ENCODE measurements at places on chromosomes 11 and 22. TPM values are rescaled to one million over a fixed set of nuclear protein-coding genes. Genes with fewer than 3 reads are reported as not detected.

CLMP gene
- 6.0 TPM for total RNA-seq

CNTN5 gene
- total RNA-seq, result not detected

TPBGL gene
- total RNA-seq, result not detected

IGLL1 gene
- not detected for total RNA-seq

ROM1 gene
- 3.1 TPM for total RNA-seq

CD3D gene
- 5.1 TPM for total RNA-seq

MTCH2 gene
- total RNA-seq, result 29.4 TPM

VPS26B gene
- 33.3 TPM for total RNA-seq

DDT gene
- 137 TPM for total RNA-seq

CHRM4 gene
- total RNA-seq, result not detected

OR2AG1 gene
- total RNA-seq, result not detected

- DNase-seq, result no peak
- H3K27ac ChIP-seq, result peak overlapping the region; percentile 71
- H3K36me3 ChIP-seq, result no peaks in the 10 kb centered on the region
Measured at GRCh38 chr11:59216641-59217564, 4.2 kb upstream of the MPEG1 start.

DNA sequence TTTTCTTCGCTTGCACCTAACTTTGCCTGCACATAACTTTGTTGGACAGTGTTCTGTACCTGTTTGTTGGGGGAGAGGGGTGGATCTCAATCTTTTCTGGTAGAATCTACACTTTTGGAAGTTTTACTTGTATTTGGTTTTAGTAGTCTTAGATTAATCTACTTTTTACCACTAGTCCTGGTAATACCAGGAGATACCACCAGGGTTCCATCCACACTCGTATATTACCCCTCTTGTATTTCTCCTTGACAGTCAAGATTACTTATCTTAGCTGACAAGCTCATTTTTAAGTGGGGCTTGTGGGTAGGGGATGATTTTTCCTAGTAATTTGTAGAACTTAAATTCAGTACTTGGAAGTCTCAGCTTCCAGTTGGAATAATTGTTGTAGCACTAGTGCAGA lies 37.3 kb upstream of the TECTA start:
- H3K27ac ChIP-seq, result no peak overlapping the region
- no peaks in the 10 kb centered on the region for H3K27me3 ChIP-seq
- no peak overlapping the region for H3K4me3 ChIP-seq

DNA sequence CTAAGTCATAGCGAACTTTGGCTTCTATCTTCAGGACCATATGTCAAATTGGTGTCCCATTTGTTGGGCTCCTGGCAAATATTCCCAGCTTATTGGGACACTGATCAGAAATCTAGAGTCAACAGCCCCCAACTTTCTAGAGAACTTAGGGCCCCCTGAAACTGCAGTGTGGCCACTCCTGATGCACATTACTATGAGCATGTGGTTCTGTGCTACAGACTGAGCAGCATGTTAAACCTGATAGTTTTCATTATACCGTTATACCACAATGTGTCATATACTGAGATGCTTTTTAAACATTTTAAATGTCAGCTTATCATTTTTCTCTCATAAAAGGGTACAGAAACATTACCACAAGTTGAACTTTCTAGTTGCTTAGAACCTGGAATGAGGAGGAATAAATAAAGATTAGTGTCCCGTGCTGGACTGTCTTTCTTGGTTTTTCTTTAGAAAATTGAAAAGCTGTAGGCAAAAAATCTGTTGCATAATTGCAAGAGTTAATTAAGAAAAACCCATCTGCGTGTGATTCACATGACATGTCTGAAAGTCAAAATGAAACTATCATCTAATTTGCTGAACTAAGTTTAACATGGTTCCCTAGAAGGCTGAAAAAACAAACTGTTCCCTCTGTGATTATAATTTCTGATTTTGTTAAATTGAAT lies 16.4 kb upstream of the CTSC start:
- H3K36me3 ChIP-seq, result no peaks in the 10 kb centered on the region
- H3K4me1 ChIP-seq, result peaks cover 11% of the 10 kb centered on the region

GRCh38 chr11:66317322-66317722 lies 478 bp upstream of the CD248 start:
- no peaks in the 10 kb centered on the region for H3K36me3 ChIP-seq
- peaks cover 32% of the 10 kb centered on the region for H3K4me1 ChIP-seq
- no peak for DNase-seq

GRCh38 chr22:35375031-35375430 lies 5.9 kb upstream of the HMOX1 start:
- peaks cover 32% of the 10 kb centered on the region for H3K4me1 ChIP-seq
- H3K27me3 ChIP-seq, result no peaks in the 10 kb centered on the region
- H3K27ac ChIP-seq, result peak overlapping the region; percentile 4
- DNase-seq, result no peak
- no peak overlapping the region for H3K4me3 ChIP-seq

DNA sequence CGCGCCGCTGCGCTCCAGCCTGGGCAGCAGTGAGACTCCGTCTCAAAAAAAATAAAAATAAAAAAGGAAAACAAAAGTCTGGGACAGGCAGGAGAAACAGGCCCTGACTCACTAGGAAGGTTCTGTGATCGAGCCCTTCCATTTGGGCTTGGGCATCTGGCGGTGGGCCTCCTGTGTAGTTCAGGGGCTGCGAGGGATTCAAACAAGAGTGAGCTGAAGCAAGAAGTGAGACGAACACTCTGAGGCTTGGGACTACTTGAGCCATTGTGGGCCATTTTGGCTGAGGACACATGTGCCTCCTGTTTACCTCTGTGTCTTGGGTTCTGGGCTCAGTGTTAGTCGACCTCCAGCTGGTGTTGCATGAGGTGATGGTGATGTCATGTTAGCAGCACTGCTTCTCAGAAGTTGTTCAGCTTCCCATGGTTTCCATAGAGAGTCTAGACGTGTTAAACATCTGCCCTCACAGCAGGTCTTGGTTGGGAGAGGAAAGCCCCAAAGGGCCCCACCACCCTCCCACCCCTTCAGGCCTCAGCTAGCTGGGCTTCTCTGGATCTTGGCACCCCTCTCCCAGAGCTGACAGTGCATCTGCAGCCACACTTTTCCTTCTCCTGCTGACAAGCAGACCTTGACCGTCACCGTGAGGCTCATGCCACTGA lies 57.8 kb downstream of the MED15 start:
- peaks cover 48% of the 10 kb centered on the region for H3K4me1 ChIP-seq
- no peaks in the 10 kb centered on the region for H3K27me3 ChIP-seq
- DNase-seq, result no peak
- H3K4me3 ChIP-seq, result no peak overlapping the region

- no peak for DNase-seq
- no peak overlapping the region for H3K4me3 ChIP-seq
- H3K36me3 ChIP-seq, result peaks cover 42% of the 10 kb centered on the region
- H3K4me1 ChIP-seq, result peaks cover 38% of the 10 kb centered on the region
Measured at GRCh38 chr11:65118097-65118837, 766 bp upstream of the ZNHIT2 start.

DNA sequence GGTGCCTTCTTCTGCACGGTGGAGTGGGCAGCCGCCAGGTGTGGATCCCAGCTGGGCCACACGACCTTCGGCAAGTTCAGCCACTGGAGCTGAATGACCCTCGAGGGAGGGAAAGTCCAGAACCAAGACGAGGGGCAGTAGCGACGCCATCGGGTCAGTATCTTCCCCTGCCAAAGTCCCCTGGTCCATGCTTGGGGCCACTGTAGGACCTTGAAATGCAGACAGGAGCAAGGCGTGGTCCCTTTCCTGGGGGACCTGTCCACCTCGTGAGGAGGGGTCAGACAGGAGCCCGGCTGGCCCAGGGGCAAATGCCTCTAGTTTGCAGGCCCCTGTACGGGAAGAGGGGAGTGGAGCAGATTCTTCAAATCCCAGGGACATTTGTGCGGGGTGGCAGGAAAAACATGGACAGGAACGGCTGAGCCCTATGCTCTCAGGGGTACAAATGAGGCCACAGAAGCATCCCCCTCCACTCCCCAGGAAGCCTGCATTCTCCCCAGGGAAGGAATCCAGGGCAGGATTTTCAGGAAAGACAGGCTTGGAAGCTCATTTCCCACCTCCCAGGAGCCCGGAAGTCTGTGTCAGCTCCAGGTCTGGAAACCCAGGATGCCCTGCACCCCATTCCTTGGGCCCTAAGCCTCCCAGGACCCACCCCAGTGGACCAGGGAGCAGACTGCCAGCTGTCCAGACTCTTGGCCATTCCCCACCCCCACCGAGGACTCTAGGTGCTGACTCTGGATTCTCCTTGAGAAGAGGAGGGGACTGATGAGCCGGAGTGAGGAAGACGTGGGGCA lies 6.6 kb downstream of the SHANK2 start:
- peaks cover under 1% of the 10 kb centered on the region for H3K27me3 ChIP-seq
- DNase-seq, result peak; percentile 56
- H3K4me1 ChIP-seq, result peaks cover 20% of the 10 kb centered on the region

DNA sequence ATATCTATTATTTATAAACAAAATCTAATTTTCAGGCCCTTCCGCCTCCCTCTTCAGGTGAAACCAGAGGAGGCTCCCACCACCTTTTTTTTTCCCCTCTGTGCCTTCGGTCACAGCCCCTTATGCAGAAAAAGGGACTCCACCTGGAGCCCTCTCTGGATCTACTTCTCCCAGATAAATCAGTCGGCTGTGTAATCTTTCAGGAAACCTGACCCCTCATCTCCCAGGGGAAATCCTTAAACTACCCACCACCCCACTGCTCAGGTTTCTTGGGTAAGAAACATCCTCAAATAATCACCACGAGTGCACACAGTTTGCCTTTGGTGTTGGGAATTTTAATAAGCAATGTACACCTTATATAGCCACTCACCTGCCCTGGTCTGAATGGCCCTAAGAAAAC lies 104.2 kb downstream of the NAV2 start:
- H3K4me3 ChIP-seq, result no peak overlapping the region
- no peak overlapping the region for H3K27ac ChIP-seq
- no peaks in the 10 kb centered on the region for H3K36me3 ChIP-seq
- DNase-seq, result no peak
- H3K4me1 ChIP-seq, result no peaks in the 10 kb centered on the region
- no peaks in the 10 kb centered on the region for H3K27me3 ChIP-seq

- H3K4me1 ChIP-seq, result no peaks in the 10 kb centered on the region
- no peak overlapping the region for H3K27ac ChIP-seq
- H3K27me3 ChIP-seq, result no peaks in the 10 kb centered on the region
- DNase-seq, result no peak
- H3K36me3 ChIP-seq, result no peaks in the 10 kb centered on the region
Measured at GRCh38 chr11:103043826-103044678, 47.9 kb downstream of the DCUN1D5 start.

DNA sequence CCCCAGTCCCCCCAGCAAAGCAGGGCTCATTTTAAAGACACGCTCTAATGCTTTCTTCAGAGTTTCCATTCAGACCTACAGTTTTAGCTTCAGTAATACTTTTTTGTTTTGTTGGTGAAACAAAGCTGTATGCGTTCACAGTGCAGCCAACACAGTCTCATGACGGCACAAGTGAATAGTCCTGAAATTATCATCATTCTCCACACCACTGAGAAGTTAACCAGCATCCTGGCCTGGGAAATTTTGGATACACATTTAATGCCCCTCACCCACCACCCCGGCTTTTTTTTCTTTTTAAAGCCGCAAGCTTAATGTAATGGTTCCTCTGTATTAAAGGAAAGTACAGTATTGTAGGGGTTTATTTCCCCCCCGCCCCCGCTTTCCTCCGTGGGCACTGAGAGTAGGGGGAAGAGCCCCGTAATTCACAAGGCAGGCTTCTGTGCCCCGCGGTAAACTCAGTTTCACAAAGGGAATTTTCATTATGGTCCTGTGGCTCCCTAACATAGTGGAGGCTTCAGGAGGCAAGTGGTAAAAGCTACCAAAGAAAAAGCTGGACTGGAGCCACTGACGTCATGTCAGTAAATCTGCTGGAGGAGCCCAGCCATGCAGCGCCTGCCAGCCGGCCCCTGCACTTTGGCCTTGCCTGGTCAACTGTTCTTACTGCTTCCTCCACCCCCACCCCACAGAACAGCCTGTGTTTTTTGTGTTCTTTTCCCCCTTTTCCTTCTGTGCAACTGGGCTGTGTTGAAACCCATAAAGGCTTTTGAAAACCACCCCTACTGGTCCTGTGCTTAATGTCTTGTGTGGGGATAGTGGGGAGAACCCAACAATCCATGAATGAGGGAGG lies 18.2 kb downstream of the TEAD1 start:
- peak overlapping the region; percentile 92 for H3K27ac ChIP-seq
- H3K36me3 ChIP-seq, result no peaks in the 10 kb centered on the region
- peak; percentile 88 for DNase-seq
- H3K4me1 ChIP-seq, result peaks cover 64% of the 10 kb centered on the region

GRCh38 chr11:10558288-10558687 lies 10.2 kb downstream of the LYVE1 start:
- H3K4me1 ChIP-seq, result no peaks in the 10 kb centered on the region
- no peak overlapping the region for H3K4me3 ChIP-seq
- H3K36me3 ChIP-seq, result no peaks in the 10 kb centered on the region
- H3K27ac ChIP-seq, result no peak overlapping the region

- H3K36me3 ChIP-seq, result no peaks in the 10 kb centered on the region
- H3K27me3 ChIP-seq, result no peaks in the 10 kb centered on the region
- H3K27ac ChIP-seq, result no peak overlapping the region
- no peaks in the 10 kb centered on the region for H3K4me1 ChIP-seq
Measured at GRCh38 chr22:23129149-23129548, 12.6 kb downstream of the RSPH14 start.

DNA sequence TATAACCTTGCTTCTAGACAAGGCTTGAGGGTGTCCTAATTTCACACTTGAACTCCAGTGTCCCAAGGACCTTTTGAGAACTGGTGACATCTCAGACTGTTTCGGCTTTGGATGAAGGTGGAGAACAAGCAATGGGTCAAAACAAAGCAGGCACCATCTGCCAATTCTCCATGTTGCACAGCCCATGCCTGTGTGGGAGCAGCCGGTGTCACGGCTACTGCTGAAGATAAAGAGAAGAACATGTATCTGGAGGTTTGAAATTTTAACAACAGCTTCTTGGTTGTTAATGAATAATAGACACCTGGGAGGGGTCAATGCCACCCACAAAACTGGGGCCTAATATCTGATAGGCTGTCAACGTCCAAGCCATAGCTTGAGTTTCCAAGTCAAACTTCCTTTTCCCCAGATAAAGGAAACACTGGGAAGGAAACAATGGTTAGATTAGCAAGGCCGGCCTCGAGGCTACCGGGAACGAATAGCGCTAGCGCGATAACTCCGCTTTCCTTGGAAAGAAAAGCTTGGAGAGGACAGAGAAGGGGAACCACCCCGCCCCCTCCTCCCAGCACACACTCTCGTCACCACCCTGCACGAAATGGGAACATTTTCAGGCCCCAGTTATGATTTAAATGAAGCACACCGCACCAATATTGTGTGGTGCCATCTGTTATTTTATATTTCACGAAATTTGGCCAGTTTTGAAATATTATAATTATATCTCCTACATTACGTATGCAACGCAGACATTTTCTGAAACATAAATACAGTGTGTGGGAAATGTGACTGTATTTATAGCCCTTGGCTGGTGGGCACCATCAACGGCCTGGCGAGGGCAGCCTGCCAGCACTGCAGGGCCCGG lies 21.8 kb upstream of the OPCML start:
- H3K4me1 ChIP-seq, result no peaks in the 10 kb centered on the region
- no peak overlapping the region for H3K4me3 ChIP-seq
- no peak for DNase-seq
- H3K27me3 ChIP-seq, result no peaks in the 10 kb centered on the region
- H3K36me3 ChIP-seq, result no peaks in the 10 kb centered on the region
- H3K27ac ChIP-seq, result no peak overlapping the region

GRCh38 chr22:23077627-23078461 lies 7.5 kb downstream of the GNAZ start:
- DNase-seq, result peak; percentile 59
- H3K36me3 ChIP-seq, result no peaks in the 10 kb centered on the region
- H3K4me1 ChIP-seq, result peaks cover 5% of the 10 kb centered on the region
- H3K4me3 ChIP-seq, result no peak overlapping the region

- H3K4me3 ChIP-seq, result no peak overlapping the region
- H3K27me3 ChIP-seq, result no peaks in the 10 kb centered on the region
- no peak overlapping the region for H3K27ac ChIP-seq
- no peak for DNase-seq
- H3K4me1 ChIP-seq, result no peaks in the 10 kb centered on the region
Measured at GRCh38 chr11:84866922-84867321, 760.2 kb downstream of the DLG2 start.
